Brain pericyte (primary cell): ENCODE measurements at places on chromosomes 16 and 17.

- DNase-seq = no peak
These were observed 57.3 kb downstream of the CDC27 start for GRCh38 chr17:47131761-47132160.

DNA sequence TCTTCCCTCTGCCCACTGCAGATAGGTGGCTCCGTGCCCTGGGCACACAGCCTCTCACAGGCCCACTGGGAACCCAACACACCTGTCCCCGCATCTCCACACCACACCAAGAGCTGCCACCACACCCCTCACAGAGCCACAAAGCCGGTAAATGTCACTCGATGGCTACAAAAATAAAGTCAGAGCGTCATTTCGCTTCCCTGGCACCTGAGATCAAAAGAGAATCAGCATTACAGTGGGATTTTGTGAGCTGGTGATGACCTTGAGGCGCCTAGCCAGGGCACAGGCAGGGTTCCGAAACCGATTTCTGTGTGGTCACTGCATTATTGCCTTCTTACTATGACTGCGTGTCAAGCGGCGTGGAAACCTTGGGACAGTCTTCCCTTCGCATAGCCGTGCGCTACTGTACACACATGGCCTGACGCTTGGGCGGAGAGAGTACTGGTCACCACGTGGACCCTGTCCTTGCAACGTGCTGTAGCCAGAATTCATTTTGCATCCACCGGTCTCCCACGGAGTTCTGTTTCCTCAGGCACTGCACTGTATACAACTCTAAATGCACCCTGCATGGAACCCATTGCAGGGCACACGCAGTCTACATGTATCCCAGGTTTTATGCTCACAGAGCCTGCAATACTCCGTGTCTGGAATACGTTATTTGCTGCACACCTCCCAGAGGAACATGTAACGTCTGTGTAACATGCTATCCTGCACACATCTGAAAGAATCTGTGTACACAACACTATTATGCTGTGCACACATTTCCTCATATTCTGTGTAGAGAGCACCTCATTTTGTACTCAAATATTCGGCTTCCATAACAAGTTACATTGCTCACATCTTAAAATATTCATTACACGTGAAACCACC, 5.8 kb upstream of the FOXF1 start:
- DNase-seq = no peak

- DNase-seq = no peak
These were observed 885 bp upstream of the SLC35B1 start for GRCh38 chr17:49708515-49709183.

GRCh38 chr17:77501751-77502625, 361.2 kb downstream of the SEC14L1 start:
- DNase-seq = no peak

DNA sequence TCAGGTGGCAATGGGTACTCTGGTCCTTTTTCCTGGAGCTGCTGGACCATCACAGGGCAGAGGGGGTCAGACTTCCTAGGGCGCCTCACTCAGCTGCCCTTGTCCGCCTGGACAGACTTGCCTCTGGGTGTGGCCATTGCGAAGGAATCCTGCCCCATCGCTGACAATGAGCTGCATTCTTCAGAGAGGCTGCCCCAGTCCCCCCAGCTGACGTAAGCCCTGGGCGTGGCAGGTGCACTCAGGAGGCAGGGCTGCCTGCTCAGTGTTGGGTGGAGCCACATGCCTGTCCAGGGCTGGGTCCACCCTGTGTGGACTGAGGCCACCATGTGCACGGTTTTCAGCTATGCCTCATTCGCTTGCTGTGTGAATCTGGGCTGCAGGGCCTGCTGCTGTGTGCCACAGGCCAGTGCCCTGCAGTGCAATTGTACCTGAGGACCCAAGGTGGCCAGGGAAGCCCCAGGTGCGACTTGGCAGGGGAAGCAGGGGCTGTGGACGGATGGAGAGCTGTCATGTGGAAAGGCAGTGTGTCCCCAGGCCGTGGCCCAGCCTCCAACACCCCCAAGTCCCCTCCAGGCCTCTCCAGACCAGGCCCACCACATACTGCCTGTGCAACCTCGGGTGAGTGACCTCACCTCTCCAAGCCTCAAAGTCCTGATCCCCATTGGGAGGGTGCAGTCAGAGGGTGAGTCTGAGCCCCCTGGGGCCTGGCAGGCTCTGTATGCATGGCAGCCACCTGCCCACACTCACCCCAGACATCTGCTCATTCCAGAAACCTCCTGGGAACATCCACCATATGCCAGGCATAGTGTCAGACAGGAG, 14.0 kb upstream of the MPRIP start:
- no peak for DNase-seq

GRCh38 chr16:53558710-53559109, 55.7 kb upstream of the AKTIP start:
- DNase-seq = no peak

DNA sequence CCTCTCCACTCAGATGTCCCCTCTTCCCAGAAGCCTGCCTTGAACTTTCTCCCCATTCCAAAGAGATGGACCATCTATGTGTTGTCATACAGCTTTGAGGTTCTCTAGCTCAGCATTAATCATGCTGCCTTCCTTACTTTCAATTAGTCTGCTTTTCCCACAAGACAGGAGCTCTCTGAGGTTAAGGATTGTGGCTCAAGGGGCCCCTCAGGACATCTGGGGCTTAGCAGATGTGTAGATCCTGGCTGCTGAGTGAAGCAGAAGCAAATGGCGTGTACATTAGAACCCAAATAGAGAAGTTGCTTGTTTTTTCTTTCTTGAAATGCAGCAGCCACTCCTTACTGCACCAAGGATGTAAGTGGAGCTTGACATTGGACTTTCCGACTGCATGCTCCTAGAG, 330.5 kb upstream of the TNRC6C start:
- no peak for DNase-seq

DNA sequence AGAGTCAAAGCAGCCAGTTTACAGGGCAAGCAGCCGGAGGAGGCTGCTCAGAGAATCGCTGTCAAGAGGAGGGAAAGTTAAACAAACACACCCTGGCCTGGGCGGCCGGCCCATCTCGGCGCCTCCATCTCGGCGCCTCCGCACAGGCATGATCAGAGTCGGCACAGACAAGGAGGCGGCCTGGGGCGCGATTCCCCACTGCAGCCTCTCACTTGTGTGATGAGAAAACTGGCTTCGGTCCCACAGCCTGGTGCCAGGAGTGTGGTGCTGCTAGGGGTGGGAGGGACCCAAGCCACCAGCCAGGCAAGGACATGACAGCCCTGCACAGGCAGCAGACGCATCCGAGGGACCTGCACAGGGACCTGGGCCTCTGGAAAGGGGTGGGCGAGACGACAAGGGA, 17.7 kb downstream of the SLC38A10 start:
- no peak for DNase-seq

GRCh38 chr17:37774504-37774903, 29.6 kb upstream of the HNF1B start:
- no peak for DNase-seq

GRCh38 chr16:50450957-50451356, 82.2 kb upstream of the BRD7 start:
- DNase-seq = no peak

DNA sequence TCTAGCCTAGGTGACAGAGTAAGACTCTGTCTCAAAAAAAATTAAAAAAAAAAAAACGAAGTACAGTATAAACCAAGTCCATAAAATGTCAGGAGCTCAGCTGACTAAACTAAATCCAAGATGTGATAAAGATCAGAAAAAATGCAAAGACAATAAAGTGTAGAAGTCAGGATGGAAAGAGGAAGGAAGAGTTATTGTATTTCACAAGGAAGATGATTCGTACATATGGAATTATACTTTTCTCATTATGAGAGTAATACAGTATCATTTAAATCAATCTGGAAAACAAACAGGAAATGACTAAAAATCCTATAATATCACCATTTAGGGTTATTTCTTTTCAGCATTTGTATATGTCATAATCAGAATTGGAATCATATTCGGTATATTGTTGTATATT, 11.4 kb upstream of the APOH start:
- no peak for DNase-seq

GRCh38 chr17:78990349-78991016, 10.8 kb upstream of the LGALS3BP start:
- no peak for DNase-seq

DNA sequence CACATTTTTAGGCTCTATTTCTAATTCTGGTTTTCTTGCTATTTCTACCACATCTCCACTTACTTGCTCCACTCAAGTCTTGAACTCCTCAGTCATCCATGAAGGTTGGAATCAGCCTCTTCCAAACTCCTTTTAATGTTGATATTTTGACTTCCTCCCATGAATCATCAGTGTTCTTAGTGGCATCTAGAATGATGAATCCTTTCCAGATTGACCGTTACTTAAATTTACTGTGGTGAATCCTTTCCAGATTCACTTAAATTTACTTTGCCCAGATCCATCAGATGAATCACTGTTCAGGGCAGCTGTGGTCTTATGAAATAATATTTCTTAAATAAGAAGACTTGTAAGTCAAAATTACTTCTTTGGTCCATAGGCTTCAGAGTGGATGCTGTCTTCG, 32.4 kb downstream of the CLTC start:
- no peak for DNase-seq

DNA sequence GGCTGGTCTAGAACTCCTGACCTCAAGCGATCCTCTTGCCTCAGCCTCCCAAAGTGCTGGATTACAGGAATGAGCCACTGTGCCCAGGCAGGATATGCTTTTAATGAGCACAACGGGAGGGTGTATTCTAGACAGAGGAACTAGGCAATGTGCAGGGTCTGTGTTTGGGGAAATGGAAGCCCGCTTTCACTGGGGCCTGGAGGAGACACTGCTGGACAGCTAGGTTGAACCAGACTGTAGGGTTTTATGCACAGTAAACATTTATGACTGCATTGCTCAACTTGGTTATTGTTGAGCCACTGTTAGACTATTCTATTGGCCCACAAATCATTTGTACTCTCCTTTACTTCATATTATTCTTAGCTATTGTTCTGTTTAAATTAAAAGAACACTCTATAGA, 10.2 kb upstream of the SIAH1 start:
- no peak for DNase-seq

DNA sequence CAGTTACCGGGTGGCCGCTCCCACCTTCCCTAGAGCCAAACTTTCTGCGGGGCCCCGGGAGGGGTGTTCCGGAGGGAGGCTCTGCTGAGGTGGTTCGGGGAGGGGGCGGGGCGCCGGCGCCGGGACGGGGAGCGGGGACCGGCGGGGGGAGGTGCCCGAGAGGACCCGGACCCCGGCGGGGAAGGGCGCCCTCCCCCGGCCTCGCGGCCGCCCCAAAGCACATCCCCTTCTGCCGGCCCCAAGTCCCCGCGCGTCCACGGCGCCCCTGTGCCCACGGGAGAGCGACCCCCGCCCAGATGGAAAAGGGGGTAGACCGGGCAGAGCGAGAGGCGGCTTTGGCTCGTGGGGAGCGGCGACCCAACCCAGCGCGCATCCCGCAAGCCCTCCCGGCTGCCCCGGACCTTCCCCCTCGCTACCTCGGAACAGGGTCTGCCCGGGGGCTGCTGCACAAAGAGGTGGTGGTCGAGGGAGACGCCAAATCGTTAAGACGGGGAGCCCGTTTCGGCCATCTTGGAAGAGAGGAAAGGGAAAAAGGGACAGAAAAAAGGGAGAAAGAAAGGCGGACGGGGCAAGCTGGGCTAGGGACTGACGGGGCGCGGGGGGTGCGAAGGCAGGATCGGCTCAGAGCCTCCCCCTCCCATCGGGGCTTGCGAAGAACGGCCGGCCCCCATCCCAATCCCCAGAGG, 530 bp downstream of the PCGF2 start:
- DNase-seq = no peak

DNA sequence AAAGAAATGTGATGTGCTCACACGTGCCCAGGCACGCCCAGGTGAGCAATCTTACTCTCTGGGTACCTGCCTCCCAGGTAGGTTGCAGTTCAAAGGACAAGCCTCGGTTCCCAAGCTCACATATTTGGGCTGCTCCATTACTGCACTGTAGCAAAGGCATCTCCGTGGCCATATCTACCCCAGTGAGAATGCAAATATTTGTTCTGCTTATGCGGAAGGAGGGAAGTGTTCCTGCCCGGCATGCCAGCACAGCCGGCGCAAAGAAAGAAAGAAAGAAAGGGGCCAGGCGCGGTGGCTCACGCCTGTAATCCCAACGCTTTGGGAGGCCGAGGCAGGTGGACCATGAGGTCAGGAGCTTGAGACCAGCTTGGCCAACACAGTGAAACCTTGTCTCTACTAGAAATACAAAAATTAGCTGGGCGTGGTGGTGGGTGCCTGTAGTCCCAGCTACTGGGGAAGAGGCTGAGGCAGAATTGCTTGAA, 30.7 kb downstream of the SLC43A2 start:
- DNase-seq = no peak

GRCh38 chr17:82844796-82845162, 5.0 kb upstream of the ZNF750 start:
- DNase-seq = no peak

- no peak for DNase-seq
These were observed 264.7 kb downstream of the C16orf95 start for GRCh38 chr16:87052506-87052905.

GRCh38 chr17:13073018-13073417, 55.2 kb upstream of the ELAC2 start:
- DNase-seq = no peak

- DNase-seq = no peak
These were observed 11.2 kb downstream of the SLC16A3 start for GRCh38 chr17:82239926-82240505.

DNA sequence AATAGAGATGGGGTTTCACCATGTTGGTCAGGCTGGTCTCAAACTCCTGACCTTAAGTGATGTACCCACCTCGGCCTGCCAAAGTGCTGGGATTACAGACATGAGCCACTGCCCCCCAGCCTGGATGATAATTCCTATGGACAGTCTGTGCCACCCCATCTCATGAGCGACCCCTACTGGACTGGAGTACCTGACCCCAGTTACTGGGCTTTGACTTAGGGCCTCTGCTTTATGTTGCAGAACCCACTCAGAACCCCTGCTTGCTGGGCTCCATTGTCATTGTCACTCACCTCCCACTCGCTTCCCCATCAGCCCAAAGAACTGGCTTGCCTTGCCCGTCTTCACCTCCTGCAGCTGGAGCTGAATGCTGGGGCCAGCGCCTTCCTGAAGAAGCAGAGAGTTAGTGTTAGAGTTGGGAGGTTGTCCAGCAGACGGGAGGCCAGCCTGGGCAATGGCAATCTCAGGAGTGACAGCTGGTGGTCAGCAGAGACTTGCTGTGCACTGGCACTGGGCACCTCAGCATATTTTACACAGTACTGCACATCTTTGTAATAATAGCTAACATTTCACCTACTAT, 4.0 kb downstream of the TAC4 start:
- DNase-seq = no peak

GRCh38 chr17:40487371-40488020, 13.9 kb downstream of the TNS4 start:
- no peak for DNase-seq

GRCh38 chr17:17107891-17108431, 65.7 kb downstream of the MPRIP start:
- DNase-seq = no peak

- DNase-seq = no peak
These were observed 105.8 kb downstream of the CMIP start for GRCh38 chr16:81550432-81550808.
